ENCODE measurements at places on chromosomes 2 and 18.

DNA sequence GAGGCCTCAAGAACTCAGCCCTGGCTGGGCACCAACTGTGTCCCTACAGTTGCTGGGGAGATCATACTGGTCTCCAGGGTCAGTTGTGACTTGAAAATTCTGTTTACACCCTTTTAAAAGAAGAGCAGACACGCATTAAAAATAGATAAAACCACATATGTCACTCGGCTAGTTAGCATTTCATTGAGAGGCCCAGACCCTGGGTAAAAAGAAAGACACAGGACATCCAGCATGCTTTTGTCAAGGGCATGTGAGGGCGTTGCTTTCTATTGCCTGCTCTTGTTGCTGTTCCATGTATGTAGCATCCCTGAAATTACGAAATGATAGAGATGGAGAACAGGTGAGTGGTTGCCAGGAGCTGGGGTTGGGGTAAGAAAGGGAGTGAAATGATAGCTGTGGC lies 94.3 kb downstream of the SEPTIN10 start:
- no peak for DNase-seq

- no peak for DNase-seq
These were observed 1607.3 kb upstream of the CELF4 start for GRCh38 chr18:39172695-39173421.

- no peak for DNase-seq
These were observed 96.5 kb downstream of the PTPRM start for GRCh38 chr18:7663366-7664312.

GRCh38 chr18:77061946-77062517 lies 70.6 kb downstream of the MBP start:
- no peak for DNase-seq

DNA sequence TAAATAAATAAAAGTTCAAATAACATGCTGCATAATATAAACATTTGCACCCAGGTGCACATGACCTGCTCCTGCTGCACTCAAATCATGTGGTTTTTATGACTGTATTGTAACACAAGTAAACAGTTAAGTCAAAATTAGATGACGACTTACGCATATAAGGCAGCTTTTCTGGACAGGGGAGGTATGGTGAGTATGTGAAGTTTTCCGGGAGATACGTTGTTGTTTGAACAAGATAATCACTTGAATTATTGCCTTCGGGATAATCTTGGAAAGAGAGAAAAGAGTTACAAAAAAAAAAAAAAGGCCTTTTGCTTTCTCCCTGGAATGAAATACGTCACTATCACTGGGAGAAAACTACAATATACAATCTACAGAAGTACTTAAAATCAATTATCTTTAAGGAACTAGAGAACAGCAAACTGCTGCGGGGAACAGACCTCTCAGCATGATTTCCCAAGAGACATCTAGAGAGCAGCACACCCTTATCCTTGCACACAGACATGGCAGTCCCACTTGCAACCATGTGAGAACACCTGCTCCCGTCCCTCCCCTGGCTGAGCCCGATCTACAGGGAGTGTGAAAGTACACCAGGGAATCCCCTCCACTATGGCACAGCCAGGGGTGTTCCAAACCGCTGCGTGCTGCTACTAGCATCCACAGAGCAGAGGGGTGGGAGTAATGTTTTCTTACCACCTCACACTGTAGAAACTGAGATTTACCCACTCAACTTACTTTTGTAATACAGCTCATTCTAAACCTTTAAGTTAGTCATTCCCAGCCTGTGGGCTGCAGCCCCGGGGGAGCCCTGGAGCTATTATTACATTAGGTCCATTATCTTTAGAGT lies 26.3 kb downstream of the B4GALT6 start:
- DNase-seq: no peak

DNA sequence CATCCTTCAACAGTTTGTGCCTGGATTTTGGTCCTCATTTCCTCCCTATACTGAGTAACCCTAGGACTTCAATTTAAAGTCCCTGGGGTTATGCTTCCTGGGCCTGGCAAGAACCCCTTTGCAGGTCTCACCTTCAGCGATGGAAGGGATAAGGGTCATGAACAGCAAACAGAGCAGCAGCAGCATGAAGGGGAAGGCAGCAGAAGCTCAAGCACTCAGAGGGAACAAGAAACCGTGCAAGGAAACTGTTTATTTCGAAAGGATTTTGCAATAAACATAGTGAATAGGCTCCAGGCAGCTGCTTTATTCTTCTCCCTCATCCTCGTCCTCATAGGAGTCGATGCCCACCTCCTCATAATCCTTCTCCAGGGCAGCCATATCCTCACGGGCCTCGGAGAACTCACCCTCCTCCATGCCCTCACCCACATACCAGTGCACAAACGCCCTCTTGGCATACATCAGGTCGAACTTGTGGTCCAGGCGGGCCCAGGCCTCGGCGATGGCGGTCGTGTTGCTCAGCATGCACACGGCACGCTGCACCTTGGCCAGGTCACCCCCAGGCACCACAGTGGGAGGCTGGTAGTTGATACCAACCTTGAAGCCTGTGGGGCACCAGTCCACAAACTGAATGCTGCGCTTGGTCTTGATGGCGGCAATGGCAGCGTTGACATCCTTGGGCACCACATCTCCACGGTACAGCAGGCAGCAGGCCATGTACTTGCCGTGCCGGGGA lies 2.8 kb upstream of the TUBA4B start:
- no peak for DNase-seq

GRCh38 chr2:96870626-96871255 lies 861 bp upstream of the SEMA4C start:
- DNase-seq: peak; percentile 36

DNA sequence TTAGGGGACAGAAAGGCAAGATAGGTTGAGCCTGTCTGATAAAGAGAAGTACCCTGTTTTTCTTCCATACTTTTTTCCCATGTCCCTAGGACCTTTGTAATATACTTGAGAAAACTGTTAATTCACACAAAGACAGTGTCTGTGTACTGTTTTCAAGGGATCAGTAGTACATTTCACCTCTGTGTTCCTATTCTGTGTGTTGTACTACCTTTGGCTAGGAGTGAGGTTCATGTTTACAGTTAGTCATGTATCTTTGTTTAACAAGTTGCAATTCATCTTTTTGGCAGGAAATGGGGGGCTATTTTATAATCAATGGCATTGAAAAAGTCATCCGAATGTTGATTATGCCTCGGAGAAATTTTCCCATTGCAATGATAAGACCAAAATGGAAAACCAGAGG lies 6.7 kb downstream of the POLR1B start:
- DNase-seq: no peak

GRCh38 chr2:215635788-215636139 lies 199.9 kb upstream of the FN1 start:
- DNase-seq: no peak

GRCh38 chr2:1784986-1785617 lies 40.8 kb upstream of the PXDN start:
- DNase-seq: no peak

DNA sequence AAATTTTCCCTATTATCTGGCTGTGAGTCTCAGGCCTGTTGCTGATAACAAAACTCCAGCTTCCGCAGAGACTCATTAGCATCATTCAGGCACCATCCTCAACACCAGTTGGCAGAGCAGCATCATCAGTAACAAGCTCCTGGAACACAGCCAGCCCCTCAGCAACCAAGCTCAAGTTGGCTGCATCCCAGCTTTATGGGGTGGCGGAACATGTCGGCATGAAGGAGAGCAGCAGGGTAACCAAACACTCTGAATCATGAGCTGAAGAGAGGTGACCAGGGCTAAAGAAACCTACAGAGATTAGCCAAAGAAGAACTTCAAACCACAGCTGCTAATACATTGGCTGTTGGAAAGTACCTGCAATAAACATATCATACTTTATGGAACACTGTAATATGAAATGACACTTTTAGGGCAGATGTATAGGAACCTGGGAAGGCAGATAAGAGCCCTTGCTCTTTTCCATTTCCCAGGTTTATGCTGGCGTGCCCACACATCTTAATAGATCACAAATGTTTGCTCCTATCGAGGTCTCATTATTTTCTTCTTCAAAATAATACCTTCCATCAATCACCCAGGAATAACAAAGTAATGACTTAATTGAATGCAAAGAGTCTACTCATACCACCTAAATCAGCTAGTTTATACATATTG lies 63.8 kb downstream of the PDE11A start:
- no peak for DNase-seq

DNA sequence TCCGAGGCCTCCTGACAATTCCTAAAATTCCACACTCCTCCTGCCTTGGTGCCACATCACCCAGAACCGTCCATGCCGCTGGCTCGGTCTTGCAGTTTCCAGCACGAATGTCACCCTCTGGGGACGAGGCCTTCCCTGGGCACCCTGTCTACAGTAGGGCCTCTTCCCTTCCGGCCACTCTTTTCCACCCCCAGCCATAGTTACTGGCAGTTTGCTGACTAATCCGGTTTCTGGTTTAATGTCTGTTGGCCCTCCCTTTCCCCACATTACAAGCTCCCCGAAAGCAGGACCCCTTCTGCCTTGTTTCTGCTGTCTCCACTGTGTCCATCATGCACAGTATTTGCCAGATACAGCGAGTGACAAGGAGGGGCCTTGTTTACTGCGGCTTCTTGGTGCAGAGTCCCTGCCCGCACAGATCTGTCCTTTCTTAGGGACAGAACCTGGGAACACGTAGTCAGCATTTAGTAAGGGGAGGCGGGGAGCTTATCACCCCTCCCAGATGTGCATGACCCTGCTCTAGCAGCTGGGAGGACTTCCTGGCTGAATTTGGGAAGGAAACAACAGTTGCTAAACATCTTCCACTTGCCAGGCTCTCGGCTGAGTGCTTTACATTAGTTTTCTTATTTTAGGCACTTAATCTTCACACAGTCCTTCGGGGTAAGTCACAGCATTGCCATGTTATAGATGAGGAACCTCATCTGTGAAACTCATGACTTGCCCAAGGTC lies 23.6 kb upstream of the CATIP start:
- no peak for DNase-seq

DNA sequence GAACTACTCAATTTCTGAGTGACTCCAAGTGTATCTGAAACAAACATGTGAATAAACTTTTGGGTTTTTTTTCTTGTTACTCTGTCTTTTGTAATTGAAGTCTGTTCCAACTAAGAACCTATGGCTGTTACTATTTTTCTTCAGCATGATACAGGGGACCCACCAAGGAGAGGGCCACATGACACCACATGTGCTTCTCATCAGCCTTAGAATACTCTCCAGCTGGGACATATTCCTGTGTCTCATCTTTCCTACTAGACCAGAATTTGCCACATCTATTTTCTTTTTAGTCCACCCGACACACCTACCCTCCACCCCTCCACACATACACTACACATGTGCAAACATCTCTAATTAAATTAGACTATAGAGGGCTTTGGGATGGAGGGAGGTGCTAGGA lies 191.7 kb upstream of the NDUFV2 start:
- DNase-seq: no peak

GRCh38 chr2:144334551-144334950 lies 185.4 kb downstream of the ZEB2 start:
- no peak for DNase-seq

DNA sequence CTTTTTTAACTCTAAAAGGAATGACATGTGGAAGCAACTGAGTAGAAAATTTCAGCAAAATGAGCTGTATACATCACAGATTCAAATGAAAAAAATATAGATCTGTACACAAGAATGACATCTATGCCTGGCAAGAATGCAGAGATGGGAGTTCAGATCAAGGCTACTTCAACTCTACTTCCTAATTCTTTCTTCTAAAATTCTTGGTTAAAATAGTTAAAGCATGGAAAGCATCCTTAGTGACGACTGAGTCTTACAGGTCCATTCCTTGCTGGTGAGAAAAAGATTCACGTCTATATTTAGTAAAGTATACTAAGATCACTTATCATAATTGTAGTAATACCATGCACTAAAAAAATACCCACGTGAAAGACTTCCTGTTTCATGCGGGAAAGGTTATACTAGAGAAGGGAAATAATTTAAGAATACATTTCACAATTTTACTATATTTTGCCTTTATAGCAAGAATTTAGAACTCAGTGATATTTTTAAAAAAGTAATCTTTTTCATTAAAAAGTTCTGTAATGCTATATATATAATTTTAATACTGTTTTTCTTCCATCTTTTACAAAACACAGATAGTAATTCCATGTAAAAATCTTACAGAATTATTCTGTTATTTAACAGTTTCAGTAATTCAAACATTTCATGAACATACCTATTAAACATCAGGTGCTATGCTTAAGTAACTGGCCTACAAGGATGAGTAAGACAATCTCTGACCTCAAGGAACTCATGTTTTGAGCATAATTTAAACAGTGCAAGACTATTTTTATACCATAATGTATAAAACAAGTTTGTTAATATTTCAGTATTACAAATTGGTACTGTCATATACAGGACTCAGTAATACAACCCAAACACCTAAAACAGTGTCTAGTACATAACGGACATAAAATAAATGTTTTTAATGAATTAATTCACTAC lies 159.6 kb downstream of the BAZ2B start:
- DNase-seq: no peak

GRCh38 chr2:10601866-10602566 lies 87.8 kb downstream of the NOL10 start:
- DNase-seq: no peak

DNA sequence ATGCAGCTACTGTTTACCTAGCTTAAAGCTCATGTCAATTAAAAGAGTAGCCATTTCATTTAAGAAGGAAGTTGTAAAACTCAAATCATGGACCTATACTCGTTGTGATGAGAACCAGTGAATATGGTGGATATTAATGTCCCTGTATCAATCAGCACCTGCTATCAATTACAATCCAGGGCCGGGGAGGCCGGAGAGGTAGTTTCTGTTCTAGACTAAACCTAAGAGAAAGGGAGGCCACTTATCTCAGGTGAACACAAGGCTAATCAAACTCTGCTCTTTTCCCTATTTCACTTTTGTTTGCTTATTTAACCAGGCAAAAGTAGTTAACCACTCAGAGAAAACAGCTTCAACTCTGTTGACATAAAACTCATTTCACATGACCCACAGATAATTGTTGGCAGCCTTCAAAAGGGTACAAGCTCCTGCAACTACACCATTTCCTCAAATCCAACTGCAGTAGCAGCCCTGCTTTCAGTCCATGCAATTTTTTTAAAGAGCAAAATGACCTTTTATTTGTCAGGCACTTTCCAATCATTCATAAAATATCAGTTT lies 27.8 kb upstream of the SLC9A2 start:
- DNase-seq: no peak

- no peak for DNase-seq
These were observed 266.3 kb downstream of the MREG start for GRCh38 chr2:215746887-215747615.

- DNase-seq: no peak
These were observed 213.7 kb downstream of the KCNJ3 start for GRCh38 chr2:154912215-154912614.

DNA sequence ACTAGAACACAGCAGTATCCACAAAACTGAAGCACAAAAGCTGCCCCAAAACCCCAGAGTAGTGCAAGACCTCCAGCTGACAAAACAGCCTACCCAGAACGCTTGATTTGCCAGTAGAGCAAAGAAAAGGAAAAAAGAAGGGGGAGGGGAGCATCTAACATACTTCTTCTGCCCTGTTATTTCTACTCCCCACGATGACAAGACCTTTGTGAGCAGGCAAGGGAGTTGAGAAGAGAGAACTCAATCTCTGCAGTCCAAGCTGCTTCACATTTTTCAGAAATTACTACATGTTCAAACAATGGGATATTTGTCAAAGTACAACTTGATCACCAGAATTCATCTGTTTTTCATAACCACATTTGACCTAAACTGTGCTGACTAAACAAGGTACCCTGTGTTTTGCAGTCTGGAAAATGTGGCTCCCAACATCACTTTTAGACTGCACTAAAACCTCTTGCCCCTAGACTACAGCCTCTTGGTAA lies 286.7 kb downstream of the EXOC6B start:
- no peak for DNase-seq

- no peak for DNase-seq
These were observed 17.8 kb upstream of the KCNK3 start for GRCh38 chr2:26674771-26675170.

All from effector CD8-positive, alpha-beta T cell (primary cell).